ENCODE measurements at places on chromosomes 6 and 20.

GRCh38 chr6:69913361-69913760 is 47.0 kb downstream of the COL19A1 start:
- no peak for DNase-seq

DNA sequence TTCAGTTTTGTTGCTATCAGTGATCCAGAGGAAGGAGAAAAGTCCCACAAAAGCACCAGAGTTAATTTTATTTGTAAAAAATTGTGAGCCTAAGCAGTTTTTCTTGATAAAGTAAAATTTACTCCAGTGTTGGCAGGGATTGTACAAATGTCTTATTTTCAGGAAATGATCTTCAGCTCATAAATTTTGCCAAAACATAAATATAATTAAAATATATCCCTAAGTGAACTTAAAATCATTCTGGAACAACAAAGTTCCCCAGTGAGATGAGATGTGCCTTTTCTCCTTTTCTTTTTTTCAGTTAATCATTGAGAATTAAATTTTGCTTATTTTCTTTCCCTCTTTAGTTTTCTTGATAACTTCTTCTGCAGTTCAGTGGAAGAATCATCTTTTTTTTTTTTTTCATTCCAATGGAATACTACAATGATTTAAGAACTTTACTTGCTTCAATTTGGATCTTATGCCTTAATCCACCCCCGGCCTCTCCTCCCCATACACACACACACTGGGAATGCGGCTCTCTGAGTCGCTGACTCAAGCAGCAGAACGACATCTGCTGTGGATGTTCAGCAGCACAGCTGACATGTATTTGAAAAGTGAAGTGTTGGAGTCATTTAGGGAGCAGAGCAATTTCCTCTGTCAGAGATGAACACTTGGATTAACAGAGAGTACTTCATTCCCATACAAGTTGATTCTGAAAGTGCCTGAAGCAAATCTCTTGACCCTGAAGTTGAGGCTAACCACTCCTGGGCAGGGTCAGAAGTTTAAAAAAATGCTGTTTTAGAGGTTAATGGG is 27.7 kb upstream of the LAMA4 start:
- peak; percentile 29 for DNase-seq

GRCh38 chr20:49677777-49678758 is 35.6 kb downstream of the B4GALT5 start:
- DNase-seq, result no peak

- no peak for DNase-seq
Observed at GRCh38 chr6:40356242-40356910, 230.8 kb downstream of the LRFN2 start.

DNA sequence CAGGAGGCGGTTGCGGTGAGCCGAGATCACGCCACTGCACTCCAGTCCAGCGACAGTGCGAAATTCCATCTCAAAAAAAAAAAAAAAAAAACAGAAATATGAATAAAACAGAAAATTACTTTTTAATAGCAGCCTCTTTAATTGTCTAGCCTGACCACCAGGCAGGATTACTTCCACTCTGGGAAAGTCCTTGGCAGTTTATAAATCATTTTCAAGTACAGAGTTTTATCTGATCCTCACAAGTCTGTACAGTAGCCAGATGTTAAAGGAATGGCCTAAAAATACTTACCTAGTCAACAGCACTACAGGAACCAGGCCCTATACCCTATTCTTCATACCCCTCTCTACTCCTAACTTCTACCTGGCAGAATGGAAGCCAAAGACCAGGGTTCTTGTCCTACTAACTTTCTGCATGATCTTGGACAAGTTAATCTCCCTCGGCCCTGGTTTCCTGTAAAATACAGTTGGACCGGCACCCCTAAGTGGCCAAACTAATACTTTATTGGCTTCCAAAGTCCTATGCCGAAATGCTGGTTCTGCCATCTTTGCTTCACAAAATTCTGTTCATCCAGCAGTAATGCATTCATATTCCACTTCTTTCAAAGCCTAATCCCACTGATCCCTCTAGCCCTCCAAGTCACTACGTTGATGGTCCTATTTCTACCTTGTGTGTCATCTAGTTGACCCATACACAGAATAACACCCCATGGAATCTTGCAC is 1.9 kb downstream of the EIF2S2 start:
- DNase-seq, result no peak

- DNase-seq, result no peak
Observed at GRCh38 chr20:53935344-53936084, 134.9 kb downstream of the BCAS1 start.

GRCh38 chr6:153031335-153031955 is 28.9 kb upstream of the MTRF1L start:
- no peak for DNase-seq

DNA sequence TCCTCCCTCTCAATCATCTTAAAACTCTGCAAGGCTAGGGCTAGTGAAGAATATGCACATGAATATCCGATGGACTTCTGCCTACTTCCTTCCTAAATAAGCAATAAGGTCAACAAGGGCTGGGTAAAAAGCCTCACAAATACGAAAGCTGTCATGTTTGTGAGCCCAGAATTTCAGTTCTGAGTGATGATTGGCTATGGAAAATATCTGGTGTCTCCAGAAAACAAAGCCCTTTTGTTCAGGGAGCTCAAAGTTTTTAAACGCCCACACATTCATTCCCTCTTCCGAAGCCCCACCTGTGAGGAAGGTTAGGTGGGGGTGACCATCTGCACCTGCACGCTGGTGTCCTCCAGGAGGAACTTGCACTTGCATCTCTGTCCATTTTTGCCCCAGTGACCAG is 126.9 kb upstream of the ARMC2 start:
- no peak for DNase-seq

DNA sequence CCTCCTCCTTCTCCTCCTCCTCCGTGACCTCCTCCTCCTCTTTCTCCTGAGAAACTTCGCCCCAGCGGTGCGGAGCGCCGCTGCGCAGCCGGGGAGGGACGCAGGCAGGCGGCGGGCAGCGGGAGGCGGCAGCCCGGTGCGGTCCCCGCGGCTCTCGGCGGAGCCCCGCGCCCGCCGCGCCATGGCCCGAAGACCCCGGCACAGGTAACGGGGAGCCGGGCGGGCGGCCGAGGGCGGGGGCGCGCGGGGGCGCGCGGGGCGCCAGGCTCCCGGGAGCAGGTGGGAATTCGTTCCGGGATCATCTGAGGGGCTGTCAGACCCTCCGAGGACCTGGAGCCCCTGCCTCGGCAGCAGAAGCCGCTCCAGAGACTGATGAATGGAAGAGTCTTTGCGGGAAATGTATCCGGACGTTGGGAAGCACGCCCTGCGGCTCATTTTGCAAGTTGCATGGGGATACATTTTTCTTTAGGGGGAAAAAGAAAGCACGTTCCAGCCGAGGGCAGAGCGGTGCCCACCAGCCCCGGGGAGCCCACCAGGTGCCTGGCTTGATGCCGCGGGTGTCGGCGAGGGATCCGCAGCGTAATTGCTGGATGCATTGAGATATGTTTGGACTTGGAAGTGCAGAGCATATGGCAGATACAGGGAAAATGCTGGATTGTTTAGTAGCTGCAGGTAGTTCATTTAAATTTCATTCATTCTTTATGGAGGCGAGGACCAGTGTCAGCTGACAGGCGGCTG is 394 bp downstream of the MYB start:
- no peak for DNase-seq

DNA sequence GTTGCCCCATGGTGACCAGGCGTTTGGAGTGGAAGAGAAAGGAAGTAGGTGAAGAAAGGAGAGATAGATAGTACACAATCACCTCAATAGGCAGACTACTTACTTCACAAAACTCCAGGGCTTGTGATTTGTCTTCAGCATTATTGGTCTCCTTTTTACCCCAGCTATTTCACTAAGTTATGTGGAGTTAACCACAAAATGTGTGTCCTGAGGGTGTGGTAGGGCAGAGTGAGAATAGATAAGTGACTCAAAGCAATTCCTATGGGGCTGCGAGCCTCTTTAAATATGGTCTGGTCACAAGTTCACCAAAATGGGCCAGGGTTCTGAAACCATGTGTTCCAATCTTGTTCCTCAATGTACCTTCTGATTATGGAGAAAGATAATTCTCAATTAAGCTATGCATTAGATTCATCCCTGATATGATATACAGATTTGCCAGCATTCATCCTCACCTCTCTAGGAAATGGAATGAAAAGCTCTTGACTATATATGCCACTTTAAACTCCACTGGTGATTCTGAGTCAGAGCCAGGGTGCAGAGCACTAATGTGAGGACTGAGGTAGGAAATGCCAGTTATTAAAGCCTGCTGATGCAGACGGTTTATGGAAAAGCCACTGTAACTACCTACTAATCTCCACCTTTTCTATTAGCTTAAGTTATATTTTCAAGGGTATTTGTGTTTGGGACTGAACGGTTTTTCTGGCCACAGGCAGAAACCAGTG is 310.6 kb upstream of the MANEA start:
- DNase-seq, result no peak

DNA sequence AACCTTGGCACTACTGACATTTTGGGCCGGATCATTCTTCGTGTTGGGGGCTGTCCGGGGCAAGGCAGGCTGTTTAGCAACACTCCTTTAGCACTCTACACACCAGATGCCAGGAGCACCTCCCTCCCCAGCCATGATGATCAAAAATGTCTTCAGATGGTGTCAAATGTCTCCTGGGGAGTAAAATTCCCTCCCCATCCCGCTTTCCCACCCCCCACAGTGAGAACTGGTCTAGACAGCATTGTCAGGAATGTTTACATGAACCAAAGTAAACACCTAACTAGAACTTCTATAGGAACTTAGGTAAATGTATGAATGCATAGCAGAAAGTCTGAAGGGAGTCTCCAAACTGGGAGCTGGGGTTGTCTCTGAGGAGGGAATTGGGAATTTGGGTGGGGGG is 70.0 kb upstream of the TOP1 start:
- no peak for DNase-seq

DNA sequence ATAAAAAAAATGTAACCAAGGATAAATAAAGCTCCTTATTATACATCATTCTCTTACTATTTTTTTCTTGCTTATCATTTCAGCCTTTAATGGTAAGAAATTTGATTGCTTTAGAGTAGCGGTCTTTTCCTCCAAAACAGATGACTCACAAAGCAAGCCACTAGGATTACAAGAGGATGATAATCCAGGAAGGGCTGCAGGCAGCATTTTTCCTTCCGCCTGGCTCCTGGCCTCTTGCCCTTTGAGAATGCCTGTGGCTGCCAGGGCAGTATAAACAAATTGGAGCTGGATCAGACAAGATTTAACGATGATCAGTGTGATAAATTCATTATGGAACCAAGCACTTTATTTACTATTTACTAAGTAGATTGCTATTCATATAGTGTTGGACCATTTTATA is 9.7 kb upstream of the FBXL4 start:
- DNase-seq, result no peak

GRCh38 chr6:169953686-169954085 is 202.3 kb downstream of the ERMARD start:
- DNase-seq, result no peak

- DNase-seq, result no peak
Observed at GRCh38 chr20:37915434-37915787, 12.5 kb downstream of the VSTM2L start.

DNA sequence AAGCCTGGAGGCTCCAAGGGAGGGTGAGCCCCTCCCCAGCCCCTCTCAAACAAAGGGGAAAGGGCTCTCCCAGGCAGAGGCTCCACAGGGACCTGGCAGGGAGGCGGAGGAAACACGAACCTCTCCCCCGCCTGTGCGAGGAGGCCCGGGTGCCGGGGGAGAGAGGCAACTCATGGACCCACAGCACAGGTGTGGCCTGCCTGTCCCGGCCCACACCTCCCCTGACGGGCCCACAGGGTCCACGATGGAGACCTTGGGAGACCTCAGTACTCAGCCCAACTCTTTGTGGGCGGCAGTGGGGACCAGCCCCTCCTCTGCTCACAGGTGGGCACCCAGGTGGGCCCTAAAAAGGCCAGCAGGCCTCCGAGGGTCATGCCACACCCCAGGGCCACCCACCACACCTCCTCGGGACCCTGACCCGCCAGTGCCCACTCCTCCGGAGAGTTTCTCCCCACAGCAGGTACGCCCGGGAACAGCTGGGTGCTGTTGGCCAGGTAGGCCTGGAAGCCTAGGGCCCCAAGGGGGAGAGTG is 12.2 kb downstream of the LAMA5 start:
- DNase-seq, result no peak

DNA sequence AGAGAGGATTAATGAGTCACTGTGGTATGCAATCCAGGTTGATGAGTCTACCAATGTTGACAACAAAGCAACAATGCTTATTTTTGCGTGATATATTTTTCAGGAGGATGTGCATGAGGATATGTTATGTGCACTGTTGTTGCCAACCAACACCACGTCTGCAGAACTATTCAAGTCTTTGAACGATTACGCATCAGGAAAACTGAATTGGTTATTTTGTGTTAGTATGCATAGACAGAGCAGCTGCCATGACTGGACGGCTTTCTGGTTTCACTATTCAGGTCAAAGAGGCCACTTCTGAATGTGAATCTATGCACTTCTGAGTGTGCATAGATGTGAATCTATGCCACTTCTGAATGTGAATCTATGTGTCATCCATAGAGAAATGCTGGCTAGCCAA is 134.0 kb upstream of the GRIK2 start:
- DNase-seq, result no peak

DNA sequence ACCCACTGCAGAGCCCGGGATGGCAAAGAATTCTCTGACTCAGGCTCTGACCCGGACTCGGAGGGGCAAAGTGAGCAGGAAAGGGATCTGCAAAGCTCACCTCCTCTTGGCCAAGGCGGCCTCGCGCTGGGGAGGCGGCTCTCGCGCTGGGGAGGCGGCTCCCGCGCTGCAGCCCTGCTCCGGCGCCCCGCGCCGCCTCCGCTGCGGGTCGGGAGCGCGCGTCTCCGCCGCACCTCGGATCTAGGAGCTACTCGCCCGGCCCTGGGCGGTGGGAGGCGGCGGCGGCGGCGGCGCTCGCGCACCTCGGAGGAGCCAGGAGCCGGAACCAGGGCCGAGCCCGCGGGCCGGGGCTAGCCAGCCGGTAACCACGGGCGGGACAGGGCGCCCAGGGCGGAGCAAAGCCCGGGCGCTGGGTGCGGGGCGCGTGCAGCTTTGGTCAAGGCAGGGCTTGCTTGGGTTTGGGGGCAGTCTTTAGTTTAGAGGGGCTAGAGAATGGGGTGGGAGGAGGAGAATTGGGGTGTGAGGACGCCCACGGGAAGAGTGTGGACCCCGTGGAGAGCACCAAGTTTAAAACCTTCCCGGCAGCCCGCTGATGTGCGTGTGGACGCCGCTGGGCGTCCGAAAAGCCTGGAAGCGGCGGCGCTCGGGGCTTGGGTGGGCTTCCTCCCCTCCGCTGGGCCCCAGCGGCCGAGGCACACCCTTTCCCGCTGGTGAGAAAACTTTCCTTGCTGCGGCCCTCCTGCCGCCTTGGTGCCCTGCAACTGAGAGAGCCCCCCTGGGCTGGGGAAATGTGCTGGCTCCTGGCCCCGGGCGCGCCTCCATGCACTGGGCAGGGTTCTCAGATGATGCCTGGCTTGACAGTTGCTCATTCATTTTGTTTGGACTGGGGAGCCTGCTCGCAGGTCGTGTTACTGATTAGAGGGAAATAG is at the start of gene MRAP2:
Gene MRAP2, plus strand, starts transcription at position 250 of the 929 bp plus-strand sequence. CDS start 21,547 bp downstream, outside the sequence.
- no peak for DNase-seq
